ENCODE measurements at places on chromosomes 2 and 18.
A peak's percentile ranks its signal among the peaks of the same experiment; 100 is the strongest.

GRCh38 chr18:904218-905090, at the start of gene ADCYAP1:
Gene ADCYAP1, plus strand, starts transcription at chr18:904871. Its CDS starts 516 bp downstream, at chr18:905387.
- DNase-seq, result no peak

DNA sequence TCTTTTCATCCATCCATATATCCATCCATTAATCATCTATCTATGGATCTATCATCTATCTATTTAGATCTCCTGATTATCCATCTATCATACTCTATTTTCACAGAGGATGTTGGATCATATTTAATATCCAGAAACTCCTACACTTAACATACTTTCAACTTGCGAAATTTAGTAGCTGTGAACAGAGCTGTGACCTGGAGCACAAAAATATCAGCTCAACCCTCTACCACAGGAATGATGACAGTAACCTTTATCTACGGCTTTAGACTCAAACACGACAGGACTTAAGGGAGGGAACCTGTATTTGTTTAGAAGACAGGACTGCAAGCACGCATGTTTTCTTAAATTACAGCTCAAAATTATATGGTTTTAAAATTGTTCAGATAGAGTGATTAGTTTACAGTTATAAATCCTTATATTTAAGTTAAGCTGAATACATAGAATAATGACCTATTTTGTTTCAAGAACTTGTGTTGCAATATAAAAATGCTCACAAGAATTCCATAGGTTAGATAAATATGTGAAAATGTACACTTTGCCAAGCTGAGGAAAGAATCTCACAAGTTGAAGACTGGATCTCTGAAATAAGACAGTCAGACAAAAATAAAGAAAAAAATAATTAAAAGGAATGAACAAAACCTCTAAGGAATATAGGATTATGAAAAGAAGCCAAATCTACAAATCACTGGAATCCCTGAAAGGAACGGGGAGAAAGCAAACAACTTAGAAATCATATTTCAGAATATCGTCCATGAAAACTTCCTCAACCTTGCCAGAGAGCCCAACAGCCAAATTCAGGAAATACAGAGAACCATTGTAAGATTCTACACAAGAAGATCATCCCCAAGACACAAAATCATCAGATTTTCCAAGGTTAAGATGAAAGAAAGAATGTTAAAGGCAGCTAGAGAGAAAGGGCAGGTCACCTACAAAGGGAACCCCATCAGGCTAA, 142.0 kb downstream of the COL6A3 start:
- DNase-seq, result peak; percentile 84

- DNase-seq, result no peak
These were observed 468.2 kb upstream of the ST6GAL2 start for GRCh38 chr2:107354175-107354574.

GRCh38 chr2:48043746-48044145, 137.4 kb upstream of the FBXO11 start:
- DNase-seq, result no peak

GRCh38 chr18:44893966-44894365, 213.3 kb downstream of the SETBP1 start:
- DNase-seq, result no peak

DNA sequence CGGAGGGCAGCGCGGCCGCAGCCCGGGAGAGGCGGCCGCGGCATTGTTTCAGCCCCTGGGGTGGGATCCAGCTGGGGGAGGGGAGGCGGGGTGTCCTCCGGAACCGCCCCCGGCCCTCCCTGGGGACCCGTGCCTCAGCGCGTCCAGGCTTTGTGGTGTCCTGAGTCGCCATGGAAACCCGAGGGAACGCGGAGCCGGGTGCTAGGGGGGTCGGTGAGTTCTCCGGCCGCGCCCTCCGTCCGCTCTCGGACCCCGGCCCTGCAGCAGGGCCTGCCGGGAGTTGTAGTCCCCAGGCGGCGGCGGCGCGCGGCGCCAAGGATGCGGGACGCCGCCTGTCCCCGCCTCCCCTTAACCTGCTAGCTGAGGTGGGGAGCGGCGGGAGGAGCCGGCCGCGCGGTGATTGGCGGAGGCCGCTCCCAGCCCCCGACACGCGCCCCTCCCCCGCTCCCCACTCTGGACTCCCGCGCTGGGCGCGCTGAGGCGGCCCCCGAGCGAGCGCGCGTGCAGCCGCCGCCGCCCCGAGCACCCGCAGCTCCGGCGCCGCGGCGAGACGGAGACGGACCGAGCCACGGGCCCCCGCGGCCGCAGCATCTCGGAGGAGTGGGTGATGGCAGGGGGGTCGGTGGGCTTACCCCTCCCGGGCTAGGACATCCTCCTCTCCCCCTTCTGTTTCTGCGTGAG, at the start of gene DPYSL5:
TSS of gene DPYSL5 (plus strand) at position 478 of the 681 bp plus-strand sequence. CDS start 50,368 bp downstream, outside the sequence.
- DNase-seq, result no peak

GRCh38 chr2:240319221-240319854, 116.1 kb upstream of the GPC1 start:
- peak; percentile 15 for DNase-seq

- no peak for DNase-seq
These were observed 201.0 kb downstream of the CAMKMT start for GRCh38 chr2:44562737-44563136.

- no peak for DNase-seq
These were observed 61.3 kb downstream of the MTHFD2 start for GRCh38 chr2:74259733-74260132.

DNA sequence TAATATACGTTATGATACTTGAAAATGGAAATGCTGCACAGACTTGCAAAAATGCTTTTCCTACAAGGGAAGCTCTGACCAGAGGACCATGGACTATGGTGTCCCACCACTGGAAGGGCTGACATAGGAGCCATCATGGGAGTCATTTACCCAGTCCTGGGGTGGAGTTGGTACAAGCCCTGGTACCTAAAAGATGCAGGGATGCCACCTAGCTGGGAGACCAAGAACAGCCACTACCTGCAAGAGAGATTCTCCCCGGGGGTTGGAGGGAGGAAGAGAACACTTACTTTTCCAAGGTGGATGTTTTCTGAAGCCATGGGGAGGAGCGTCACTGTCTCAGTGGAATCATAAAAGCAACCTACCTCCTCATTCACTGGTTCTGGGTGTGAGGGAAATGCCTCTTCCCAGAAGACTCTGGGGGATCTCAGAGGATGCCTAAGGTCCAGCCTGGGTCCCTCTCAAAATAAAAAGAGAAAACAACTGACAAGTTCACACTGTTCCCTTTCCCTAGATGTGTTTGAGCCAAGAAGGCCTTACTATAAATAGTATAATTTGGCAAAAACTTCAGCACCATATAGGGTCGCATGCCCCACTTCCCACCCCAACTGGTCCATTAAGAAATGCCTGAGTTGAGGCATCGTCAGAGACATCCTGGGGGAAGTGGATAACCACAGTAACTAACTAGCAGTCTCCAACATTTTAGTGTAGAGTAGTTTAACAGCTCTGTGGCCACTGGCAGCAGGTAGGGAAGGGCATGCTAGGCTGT, 39.9 kb downstream of the REEP1 start:
- no peak for DNase-seq

All from cardiac muscle cell (in vitro differentiated cells and primary cell).